ENCODE measurements at places on chromosomes 4 and X.

DNA sequence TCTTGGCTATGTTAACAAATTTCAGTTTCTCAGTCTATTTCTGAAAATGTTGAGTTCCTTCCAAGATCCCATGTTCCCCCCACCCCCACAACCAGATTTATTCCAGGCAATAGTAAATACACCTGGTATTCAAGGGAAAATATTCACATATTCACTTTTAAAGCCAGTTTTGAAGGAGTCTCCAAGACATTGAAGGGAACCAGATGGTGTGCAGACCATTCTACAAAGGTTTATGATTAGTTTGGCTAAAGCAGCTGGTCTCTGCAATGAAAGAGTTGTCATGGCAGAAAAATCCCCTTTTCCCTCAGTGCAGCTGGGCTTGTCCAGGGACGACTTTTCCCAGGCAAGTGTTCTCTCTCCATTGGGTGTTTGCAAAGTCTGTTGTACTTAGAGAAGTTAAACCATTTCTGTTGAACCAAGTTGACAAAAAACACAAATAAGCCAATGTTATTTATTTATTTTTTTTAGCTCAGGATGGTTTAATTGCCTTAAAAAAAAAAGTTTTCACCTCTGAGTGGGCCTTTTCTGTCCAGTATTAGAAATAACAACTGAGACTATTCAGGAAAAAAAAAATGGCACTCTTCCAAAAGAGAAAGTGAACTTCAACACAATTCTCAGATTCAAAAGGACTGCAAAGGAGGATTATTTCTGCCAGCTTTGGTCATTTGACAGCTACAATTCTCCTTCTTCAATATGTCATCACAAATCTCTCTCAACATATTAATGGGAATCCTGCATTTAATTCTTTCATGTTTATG, 410.6 kb downstream of the IL1RAPL1 start:
- no peak for DNase-seq

DNA sequence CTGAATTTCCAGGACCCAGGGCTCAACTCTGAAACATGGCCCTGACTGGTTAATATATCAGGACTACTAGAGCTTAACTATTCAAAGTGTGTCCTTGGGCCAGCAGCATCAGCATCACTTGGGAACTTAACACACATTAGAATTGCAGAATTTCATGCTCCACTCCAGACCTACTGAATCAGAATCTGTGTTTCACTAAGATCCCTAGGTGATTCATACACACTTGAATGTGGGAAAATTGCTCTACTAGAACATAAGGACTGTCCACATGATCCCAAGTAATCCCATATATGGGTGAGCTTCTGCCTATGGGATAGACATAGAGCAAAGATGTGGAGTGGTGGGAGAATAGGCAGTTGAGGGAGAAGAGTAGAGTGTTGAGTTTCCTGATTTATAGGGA, 192.5 kb upstream of the CLNK start:
- no peak for DNase-seq

- no peak for DNase-seq
Observed at GRCh38 chrX:38151441-38151840, 69.2 kb downstream of the SRPX start.

GRCh38 chr4:74330295-74330750, 22.1 kb downstream of the EPGN start:
- DNase-seq, result no peak

DNA sequence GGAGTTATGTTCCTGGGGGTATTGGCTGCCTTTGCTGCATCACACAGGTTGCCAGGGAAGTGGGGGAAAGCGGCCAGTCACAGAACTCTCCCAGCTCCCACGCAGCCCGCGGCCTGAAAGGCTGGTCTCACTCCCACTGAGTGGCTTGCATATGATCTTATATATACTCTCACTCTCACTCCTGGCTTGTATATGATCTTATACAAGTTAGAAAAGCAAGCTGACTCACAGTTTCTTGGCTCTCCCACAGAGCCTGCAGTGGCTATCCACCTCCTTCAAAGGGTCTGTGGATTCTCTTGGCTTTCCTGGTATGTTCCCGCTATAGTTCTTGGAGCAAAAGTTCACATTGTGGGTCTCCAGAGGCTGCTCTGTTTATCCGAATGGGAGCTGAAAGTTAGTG, 833.5 kb upstream of the GALNTL6 start:
- DNase-seq, result no peak

DNA sequence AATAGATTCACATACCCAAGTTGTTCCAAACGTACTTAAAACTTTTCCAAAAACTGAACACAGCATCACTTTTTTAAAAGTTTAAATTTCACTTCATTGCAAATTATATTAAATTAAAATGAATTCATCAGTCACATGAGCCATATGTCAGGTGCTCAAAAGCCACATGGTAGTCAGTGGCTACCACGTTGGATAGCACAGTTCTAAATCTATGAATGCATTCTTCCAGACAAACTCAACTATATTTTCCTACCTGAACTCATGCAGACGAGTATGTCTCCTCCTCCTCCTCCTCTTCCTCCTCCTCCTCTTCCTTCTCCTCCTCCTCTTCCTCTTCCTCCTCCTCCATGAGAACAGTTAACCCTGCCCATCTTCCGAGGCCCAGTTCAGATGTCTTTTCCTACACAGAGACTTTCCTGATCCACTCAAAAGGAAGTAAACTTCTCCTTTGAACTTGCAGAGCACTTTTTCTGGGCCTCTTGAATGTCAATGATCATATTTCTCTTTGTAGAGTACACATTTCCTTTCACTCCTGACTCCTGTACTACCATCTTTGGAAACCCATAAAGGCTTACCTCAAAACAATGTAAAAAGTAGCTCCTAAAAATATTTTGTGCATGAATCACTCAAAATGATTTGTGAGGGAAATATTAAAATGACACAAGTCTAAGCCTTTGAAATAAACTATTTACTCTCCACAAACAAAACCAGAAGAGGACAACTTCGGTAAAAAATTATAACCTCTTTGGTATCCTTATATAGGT, 172.6 kb downstream of the AMELX start:
- DNase-seq, result no peak

- no peak for DNase-seq
Observed at GRCh38 chrX:152899874-152900719, 2.2 kb downstream of the ZNF185 start.

GRCh38 chr4:65535113-65535512, 135.2 kb downstream of the EPHA5 start:
- DNase-seq, result no peak

- no peak for DNase-seq
Observed at GRCh38 chrX:37420185-37420584, 71.0 kb downstream of the PRRG1 start.

DNA sequence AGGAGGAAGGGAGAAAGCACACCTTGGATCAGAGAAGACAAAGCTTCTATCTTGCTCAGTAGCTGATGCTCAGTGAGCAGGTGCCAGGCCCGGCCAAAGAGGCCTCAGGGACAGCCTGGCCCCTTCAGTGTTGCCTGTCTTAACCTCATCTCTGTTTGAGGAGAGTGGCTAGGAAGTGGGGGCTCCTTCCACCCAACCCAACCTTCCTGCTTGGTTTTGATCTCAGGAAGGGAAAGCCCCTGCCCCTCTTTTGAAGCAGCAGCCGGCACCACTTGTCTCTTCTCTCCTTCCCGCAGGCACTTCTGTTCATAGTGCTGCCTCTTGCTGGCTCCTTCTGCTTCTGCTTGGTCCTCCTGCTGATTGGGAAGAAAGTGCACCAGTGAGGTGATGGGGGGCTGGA, 2.4 kb upstream of the AFF2 start:
- no peak for DNase-seq

DNA sequence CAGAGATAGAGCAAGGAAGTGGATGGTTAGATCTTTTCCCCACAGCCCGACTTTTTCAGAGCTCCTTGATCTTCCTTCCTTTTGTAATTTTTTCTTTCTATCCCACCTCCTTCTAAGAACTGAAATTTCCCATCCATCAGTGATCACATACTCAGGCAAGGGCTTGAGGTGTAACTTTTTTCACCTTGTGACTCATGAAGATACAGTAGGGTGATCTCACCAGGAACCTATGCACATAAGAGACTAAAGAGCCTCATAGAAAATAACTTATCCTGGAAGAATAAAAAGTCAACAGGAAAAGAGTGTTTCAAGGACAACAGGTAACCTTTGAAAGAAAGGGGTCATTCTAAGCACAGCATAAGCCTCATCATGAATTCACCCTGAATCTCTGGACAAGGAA, 131.2 kb upstream of the HCCS start:
- DNase-seq, result no peak

- no peak for DNase-seq
Observed at GRCh38 chr4:158873795-158874401, 105.1 kb downstream of the FNIP2 start.

- no peak for DNase-seq
Observed at GRCh38 chrX:8520791-8521190, 56.2 kb downstream of the VCX3B start.

DNA sequence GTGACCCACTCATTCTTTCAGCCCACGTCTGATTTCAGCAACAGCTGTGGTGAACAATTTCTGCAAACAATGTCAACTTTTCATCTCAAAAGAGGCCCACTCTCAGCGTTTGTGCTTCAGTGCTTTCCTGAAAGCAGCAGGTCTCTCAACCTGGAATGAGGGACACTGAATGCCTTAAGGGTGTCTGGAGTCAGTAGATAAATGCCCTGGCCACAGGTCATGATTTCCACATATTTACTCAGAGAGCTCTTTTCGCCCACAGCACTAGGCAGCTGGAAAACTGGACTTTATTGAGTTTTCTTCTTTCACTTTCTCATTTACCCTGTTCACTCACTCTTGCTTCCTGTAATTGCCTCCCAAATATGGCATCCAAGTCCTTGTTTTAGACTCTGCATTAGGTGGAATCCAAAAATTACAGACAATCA, 52.8 kb downstream of the NPFFR2 start:
- DNase-seq, result no peak

DNA sequence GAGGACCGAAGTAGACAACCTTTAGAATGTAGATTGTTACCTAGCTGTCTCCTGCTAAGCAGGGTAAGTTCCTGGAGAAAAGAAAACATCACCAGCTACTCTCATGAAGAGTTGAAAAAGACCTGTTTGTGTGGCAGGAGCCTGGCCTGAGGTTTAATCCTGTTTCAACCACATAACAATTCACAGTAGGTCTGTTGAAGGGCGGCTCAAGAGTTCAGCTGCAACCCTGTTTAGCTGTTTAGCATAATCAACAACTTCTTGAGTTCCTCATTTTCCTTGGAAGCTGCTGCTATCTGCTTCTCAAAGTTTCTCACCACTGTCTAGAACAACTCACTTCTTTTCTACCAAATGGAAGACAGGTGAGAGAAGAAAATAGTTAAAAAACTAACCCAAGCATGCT, 170.4 kb upstream of the TET2 start:
- DNase-seq, result no peak

DNA sequence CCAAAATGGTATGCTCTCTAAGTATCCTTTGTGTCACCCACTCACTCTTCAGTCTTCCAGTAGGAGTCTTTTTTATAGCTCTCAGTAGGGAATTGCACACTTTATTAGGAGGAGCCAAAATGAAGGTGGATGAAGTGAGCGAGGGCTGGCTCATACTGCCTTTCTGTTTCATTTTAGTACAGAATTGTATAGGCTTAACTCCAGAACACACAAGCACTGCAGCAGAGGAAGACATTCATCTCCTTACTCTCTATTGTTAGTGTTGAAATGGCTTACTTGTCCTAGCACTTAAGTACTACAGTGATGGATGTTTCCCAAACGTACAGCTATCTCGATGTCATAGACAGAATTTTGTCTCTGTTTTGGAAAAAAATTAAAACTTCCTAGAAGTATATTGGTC, 327.3 kb upstream of the ATOH1 start:
- DNase-seq, result no peak

DNA sequence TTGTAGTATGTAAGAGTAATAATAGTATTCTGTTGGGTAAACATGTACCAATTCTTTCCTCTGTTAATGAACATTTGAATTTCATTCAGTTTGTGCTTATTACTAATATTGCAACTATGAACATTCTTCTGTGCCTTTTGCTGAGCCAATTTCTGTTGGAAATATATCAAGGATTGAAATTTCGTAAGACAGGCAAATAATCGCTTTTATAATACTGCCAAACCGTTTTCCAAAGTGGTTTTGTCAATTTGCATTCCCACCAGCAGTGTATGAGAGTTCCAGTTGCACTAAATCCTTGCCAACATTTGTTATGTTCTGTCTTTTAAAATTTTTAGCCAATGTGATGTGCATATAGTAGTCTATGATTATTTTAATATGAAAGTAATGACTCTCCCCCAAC, 38.6 kb downstream of the MAGEB17 start:
- DNase-seq, result no peak

- DNase-seq, result no peak
Observed at GRCh38 chr4:168257768-168258167, 60.8 kb downstream of the DDX60 start.

GRCh38 chr4:72591547-72592454, 22.8 kb upstream of the ADAMTS3 start:
- no peak for DNase-seq

GRCh38 chr4:78512357-78512920, 39.1 kb upstream of the ANXA3 start:
- DNase-seq, result no peak

- no peak for DNase-seq
Observed at GRCh38 chr4:112190684-112191083, 40.9 kb upstream of the AP1AR start.

- no peak for DNase-seq
Observed at GRCh38 chrX:15946783-15947580, 92.4 kb upstream of the AP1S2 start.

DNA sequence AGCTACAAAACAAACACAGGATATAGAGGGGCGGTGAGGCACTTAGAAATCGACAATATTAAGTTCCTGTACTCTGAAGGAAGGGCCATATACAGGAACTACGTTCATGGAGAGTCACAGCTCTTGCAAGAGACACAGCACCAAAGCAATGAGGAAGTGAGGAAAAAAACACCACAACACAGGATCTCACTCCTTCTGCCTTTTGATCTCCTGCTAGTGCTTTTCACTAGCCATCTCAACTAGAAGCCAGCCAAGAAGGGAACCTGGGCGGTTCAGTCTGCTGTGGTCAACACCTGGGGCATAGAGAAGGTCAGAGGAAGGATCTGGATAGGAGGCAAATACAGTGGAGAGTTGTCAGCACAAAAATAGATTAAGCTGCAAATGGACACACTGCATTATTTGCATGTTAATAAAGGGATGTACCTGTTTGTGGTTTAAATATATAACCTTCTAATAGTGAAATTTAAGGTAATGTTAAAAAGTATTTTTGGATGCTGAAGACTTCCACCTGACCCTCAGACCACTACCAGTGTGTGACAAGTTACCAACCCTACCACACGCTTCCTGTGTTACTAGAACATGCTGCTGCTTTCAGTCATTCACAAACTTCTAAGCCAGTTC, 104.6 kb downstream of the DTHD1 start:
- DNase-seq, result no peak

- DNase-seq, result no peak
Observed at GRCh38 chrX:54721424-54721823, 76.6 kb downstream of the ITIH6 start.

GRCh38 chr4:119592830-119593229, 35.8 kb downstream of the PDE5A start:
- no peak for DNase-seq

DNA sequence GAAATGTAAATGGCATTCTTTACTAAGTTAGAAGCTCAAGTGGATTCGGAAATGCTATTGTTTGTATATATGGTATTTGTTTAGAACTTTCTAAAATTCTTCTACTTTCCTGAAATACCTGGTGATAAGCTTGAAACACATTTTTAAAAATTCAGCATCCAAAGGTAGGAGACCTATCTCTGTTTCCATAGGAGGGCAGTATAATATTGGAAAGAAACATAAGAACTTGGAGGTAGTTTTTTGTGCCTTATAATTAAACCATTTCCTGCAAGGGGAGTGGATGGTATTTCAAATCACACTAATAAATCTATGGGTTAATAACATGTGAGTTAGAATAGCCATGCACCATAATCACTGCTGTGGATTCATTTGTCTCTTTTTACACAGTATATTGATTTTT, 217.4 kb upstream of the AADAT start:
- DNase-seq, result no peak

Data from T-helper 1 cell (primary cell).